Left kidney (tissue), 8 donors: ENCODE measurements at places on chromosomes 1 and 21. TPM values are rescaled to one million over a fixed set of nuclear protein-coding genes. Genes with fewer than 3 reads are reported as not detected.
A peak's percentile ranks its signal among the peaks of the same experiment; 100 is the strongest.

DNA sequence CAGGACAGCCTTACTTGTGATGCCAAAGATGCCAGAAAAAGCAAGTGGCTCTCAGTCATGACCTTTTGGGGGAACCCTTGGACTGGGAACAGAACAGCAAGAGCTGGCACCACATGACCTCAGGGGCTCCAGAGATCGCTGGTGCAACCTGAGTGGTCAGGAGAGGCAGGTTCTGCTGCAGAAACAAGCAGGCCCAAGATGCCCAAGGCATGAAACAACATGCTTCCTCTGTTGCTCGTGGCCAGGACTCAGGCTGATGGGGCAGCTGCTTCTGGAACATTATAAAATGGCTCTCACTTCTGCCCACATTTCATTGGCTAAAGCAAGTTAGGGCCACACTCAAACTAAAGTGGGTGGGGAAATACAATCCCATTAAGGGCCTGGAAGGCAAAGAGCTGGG, 17.7 kb upstream of the CLSTN1 start:
- DNase-seq: no peak

DNA sequence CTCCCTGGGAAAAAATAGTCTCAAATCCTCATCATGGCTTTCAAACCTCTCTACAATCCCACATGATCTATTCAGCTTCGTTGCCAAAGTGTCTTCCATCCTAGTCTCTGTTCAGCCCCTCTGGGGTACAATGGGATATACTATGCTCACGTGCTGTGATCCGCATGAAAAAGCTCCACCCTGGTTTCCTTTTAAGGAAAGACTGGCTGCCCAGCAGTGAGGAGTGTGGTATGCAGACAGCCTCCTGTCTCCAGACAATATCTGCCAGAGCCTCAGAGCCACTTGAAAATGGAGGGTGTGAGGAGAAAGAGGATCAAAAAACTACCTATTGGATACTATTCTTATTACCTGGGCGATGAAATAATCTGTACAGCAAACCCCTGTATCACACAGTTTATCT, 194.5 kb downstream of the LHX8 start:
- DNase-seq: no peak

DNA sequence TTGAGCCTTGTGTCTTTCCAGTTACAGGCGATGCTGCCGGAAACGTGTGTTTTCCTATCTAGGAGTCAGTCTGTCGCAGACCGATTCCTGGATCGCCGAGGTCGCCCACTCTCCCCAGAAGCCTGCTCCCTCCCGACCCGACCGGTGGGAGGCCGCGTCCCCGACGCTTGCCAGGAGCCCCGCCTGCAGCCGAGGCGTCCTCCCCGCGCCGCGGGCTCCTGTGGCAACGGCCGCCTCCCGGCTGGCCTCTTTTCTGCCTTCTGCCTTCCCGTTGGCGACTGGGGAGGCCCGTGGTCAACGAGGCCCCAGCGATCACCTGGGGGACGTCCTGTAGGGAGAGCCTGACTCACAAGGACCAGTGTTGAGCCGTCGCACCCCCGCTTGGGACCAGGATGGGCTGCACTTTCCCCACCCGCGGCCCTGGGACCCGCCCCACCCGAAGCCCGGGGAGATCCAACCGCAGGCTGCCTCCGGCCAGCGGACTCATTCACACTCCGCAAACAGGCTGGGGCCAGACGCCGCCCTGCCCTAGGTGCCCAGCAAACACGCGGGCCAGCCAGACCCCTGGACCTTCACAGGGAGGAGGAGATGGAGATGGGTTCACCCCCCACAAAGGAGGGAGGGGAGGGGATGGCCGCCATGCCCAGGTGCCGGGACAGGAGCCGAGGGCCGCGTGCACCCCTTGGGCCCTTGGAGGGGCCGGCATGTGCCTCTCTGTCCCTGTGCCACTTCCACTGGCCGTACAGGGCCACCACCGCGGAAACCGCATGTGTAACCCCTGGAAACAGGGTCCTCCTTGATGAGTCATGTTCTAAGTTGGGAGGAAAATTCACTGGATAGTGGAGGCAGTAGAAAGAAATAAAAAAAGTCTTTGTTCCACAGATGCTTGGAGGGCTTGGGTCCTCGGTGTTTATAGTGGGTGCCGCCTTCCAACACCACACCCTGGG, 7.2 kb upstream of the COL6A1 start:
- no peak for DNase-seq

GRCh38 chr1:243420016-243420945, 164.4 kb downstream of the SDCCAG8 start:
- no peak for DNase-seq

DNA sequence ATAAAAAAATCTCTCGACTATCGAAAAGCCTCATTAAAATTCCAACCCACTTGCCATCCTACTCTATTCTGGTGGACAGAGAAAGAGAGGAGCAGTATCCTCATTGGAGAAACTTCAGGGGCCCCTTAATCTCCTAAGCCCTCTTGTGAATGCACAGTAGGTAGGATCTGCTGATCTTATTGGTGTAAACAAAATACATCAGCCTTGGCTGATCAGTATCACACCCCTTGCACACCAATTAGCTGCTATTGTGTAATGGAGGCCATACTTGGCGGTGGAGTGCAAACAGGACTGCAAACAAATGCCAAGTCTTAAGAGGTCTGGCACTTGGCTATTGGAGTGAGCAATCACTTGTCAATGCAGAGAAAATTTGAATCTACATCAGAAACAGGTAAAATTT, 15.7 kb downstream of the VCAM1 start:
- no peak for DNase-seq

GRCh38 chr1:25958465-25958864, 39.4 kb downstream of the PAFAH2 start:
- no peak for DNase-seq

DNA sequence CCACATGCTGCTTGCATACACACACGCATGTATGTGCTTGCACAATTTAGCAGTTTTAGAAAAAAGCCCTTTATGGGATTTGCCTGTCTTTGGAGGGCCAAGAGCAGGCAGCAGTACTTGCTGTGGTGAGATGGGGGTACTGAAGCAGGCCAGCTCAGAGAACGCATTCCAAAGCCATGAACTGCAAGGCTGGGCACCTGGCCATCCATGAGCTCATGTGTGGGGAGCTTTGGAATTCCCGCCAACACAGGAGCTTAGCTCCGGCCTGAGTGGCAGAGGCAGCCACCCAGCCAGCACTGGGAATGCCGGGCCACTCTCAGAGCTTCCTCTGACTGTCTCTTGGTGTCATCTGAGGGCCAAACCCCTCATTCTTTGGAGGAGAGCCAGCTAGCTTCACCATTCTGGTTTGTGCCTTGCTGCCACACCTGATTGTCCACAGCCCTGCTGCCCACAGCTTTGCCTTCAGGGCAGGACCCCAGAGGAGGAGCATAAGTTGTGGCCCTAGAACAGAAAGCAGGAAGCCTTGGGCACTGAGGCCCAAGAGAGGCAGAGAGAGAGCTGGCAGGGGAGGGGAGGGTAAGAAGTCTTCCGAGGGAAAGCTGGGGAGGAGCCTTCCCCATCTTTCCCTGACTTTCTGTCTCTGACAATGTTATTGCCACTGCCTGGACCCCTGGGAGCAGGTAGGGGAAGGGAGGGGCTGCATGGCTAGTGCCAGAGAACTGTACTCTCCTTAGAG, 92.1 kb upstream of the POU3F1 start:
- peak; percentile 73 for DNase-seq

DNA sequence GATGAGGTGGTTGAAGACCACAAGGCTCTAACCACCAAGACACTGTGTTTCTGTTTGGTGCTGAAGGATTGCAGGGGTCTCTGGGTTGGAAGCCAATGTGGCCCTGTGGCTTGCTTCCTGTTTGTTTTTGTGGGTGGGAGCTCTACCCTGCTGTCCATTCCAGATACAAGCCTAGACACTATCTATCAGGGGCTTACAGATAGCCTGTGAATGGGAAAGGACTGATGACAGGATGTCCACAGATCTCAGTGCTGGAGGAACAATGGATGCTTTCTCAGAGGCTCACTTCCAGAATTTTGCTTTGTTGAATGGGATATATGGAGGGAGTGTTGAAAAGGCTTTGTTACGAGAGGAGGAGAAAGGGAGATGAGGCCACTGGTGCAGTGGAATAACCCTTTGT, 69.7 kb downstream of the NOS1AP start:
- no peak for DNase-seq

DNA sequence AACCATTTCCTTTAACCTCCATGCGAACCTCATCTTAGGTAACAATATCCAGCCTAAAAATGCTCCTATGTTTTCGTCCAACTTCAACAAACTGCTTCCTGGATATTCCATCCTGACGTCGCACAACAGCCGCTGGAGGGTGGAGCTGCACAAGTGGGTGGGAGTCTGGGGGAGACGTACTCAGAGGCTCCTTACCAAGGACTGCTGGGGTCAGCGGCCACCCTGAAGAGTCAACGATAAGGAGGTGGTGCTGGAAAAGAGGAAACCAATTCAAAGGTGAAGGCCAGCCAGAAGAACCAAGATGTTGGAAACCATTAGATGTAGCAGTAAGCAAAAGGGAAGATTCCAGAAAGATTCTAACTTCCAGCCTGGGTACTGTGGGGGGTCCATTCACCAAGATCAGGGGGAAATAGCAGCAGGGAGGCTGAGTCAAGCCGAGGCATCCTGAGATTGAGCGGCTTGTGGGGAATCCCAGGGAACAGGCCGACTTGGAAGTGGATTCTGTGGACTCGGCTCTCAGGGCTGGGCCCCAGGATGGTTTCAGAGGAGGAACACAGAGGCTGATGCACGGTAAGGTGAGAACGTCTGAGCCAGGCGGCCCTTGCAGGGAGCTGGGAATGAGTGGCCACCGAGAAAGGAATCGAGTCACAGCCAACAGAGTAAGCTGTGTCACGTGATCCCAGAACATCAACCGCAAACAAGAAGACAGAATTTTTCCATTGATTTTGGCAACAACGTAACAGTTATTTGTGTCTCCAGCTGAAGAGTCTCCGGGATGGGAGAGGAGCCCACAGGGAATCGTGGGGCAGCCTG, 375.7 kb downstream of the NPHP4 start:
- no peak for DNase-seq

LRRC71 gene
- 0.83 TPM for polyA plus RNA-seq

FCGR1A gene
- polyA plus RNA-seq: 1.3 TPM

GABRD gene
- polyA plus RNA-seq: 2.1 TPM

METTL13 gene
- polyA plus RNA-seq: 35.3 TPM

C2CD2 gene
- 18.7 TPM for polyA plus RNA-seq

LMNA gene
- polyA plus RNA-seq: 74.2 TPM
